Activated naive CD8-positive, alpha-beta T cell treated with anti-CD3 and anti-CD28 coated beads, Interleukin-2, amount 50 U/mL, for 16 hours (primary cell): ENCODE measurements at places on chromosomes 11 and 22.

DNA sequence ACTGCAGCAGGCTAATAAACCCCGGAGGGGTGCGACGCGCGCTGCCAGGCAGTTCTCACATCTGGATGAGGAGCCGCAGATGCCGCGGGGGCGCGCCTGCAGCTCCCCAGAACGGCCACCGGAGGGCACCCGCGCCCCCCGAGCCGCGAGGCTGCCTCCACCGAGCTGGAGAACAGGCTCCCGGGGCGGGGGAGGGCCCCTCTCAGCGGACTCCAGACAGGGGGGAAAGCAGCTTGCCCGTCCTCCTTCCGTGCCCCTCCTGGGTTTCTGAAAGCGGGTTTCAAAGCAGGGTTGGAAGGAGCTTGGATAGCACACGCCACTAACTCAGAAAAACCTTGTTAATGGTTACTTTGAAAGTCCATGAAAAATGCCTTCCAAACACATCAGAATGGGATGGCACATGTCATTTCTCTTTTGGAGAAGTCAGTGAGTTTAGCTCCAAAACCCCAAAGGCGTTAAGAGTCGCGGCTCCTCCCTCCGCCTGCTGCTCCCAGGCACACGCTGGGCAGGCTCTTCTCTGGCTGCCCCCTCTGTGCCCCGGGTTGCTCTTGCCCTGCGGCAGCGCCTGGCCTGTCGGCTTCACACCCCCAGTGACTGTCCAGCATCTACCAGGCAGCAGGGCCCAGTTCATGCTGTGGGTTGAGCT is 317.8 kb downstream of the NTM start:
- no peak for DNase-seq

- DNase-seq: no peak
Observed at GRCh38 chr11:72836111-72836510, 21.9 kb downstream of the ATG16L2 start.

- DNase-seq: no peak
Observed at GRCh38 chr22:50403701-50404101, 60.6 kb downstream of the PPP6R2 start.

DNA sequence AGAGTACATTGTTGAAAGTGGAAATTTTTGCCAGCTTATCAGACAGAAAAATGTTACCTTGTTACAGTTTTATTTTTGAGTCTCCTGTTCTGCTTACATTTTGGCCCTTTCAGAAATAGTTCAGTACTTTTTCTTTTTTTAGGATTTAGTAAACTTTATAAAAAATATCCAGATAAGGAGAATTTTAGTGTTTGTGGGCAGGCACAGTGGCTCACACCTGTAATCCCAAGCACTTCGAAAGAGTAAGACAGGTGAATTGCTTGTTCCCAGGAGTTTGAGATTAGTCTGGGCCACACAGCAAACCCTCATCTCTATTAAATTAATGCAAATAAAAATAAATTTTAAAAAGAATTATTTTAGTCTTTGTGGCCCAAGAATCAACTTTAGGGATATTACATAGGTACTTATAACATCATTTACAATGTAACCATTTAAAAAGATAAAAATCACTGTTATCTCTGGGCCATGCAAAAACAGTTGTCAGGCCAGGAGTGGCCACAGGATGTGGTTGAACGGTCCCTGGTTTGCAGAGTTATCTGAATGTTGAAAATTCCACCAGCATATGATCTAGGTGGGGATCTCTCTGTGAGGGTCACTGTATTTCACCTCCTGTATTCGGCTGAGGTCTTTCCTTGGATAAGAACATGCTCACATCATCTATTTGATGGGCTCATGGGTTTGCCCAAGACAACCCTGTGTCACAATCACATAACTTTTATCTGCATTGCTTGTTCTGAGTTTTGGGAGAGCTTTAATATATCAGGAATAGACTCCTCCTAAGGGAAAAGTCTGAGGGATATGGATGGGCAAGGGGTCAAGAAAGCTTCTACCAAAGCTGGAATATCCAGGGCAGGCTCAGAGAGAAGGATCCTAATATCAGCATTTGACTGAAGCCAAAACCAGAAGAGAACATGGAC is 91.5 kb downstream of the GGTLC2 start:
- no peak for DNase-seq

- DNase-seq: no peak
Observed at GRCh38 chr22:23179381-23180299, 669 bp upstream of the BCR start.

DNA sequence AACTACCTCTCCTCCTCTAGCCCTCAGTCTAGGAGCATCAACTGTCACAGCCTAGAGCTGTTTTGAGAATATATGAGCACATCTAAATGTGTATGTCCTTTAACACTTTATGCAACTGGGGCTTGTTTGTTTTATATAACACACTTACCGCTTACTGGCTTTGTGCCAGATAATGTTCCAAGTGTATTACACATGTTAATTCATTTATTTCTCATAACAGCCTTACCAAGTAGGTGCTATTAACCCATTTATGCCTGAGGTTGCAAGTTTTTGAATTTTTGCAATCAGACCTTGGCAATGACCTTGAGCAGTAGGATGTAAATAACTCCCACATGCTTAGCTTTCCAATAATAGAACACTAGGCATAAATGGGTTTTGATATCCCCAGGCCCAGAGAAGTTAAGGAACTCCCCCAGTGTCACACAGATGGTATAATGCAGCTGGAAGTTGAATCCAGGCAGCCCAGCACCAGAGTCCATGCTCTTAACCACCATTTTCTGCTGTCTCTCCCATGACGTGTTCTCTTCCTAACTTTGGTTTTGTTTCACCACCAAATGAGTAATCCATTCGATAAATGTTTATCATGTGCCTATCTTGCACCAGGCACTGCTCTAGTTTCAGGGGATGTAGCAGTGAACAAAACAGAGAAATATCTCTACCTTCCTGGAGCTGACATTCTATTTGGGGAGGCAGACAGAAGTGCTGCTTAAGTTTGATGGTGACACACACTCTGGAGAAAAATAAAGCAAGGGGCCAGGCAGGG is 23.1 kb downstream of the PRDM11 start:
- no peak for DNase-seq

DNA sequence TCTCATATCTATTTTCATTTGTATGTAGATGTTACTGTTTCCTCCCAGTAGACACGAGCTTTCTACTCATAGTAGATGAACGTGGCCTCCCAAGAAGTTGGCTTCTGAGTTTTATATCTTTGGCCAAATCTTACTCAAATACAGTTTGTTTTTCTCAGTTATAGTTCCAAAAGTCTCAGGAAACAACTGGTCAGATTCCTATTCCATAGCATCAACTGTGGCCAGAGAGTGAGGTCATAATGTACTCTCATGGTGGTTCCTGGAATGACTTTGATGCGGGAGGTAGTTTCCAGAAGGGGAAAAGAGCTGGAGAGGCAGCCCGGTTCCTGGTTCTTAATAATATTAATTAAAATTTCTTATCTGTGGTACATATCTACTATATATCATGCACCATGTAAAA is 77.3 kb downstream of the SLC17A6 start:
- DNase-seq: no peak

- no peak for DNase-seq
Observed at GRCh38 chr11:16770016-16770415, 31.6 kb downstream of the C11orf58 start.

DNA sequence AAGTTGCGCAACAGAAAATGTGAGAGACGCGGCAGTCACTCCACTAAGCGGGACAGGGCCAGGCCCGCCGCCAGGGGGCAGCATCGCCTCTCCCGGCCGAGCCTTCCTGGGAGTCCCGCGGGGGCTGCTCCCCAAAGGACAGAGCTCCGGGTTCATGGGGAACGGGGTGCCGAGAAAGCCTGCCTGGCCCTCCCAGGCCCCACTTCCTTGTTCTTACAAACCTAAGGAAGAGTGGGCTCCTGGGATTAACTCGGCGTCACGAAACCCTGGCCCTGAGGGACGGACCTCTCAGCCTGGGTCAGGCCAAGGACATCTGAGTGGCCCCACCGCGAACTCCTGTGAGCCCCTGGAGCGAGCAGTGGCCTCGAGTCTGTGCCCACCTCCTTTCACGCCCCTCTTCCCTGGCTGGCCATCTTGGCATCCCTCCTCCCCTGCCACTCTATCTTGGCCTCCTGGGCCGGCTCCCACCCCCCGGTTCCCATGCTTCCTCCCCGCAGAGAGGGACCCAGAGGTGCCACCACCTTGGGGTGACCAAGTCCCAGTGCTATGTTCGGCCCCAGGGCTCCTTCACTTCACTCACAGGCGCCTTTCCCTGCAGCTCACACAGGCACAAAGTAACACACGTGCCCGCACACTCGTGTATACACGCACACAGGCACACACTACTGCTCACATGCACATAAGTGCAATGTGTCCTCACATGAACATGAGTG is 99.9 kb upstream of the FGF3 start:
- DNase-seq: peak; percentile 37

GRCh38 chr11:75454987-75455386 is 22.0 kb upstream of the KLHL35 start:
- no peak for DNase-seq

DNA sequence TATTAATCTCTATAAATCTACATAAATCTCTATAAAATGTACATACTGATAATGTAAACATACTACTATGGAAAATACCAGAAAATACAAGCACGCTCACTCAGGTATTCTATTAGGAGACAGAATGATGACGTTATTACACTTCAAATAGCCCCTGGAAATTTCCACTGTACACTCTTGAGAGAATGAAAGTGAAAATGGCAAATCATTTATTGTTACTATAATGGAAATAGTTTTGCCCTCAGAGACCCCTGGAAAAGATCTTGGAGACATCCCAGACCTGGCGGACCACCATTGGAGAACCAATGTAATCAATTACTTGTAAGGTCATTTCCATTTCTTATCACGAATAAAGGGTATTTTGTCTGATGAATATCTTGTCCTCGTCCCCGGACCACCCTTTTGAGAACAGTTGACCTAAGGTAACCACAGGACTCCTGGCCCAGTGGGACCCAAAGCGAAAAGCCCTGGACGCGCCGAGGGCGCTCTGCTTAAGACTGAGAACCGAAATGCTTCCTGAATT is 509 bp upstream of the PRRG4 start:
- no peak for DNase-seq

GRCh38 chr11:73869332-73869949 is 7.2 kb downstream of the COA4 start:
- no peak for DNase-seq

- no peak for DNase-seq
Observed at GRCh38 chr11:103396237-103396636, 287.0 kb downstream of the DYNC2H1 start.

DNA sequence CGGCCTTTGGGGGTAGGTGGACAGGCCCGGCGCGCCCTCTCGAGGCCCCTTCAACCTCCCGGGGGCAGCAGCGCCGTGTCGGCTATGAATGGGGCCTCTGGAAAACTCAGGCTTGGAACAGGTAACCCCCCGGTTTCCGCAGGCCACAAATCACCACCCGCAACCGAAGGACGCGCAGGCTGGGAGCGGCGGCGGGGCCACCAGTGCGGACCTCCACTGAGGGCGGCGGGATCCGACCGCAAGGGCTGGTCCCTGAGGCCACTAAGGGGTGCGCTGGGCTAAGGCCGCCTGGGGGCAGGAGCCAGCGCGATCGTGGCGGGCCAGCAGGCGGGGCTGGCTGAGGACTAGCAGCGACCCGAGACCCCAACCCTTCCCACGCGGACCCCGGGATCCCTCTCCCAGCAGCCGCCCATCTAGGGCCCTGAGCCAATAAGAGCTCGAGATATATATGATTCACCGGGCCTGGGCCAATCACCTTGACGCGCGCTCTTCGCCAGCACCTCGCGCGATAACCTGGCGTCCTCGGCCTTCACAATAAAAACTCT is 609 bp upstream of the ATF4 start:
- peak; percentile 89 for DNase-seq

GRCh38 chr11:44236296-44236695 is 73.6 kb downstream of the ALX4 start:
- DNase-seq: no peak

DNA sequence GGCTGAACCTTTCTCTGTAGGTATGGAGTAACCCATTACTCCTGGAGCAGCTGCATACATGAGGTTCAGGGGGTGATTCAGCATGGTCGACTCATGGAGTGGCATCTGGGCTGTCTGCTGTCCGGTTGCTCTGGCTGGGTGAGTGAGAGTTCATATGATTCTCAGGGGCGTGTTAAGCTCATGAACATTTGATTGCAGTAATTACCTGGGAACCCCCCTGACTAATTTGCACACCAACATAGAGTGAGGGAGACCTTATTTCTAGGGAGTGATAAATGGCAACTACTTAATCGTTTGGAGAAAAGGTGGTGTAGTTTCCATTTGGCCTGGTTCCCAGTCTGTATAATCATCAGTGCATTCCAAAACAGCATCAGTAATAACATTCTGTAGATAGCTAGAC is 661.9 kb downstream of the ETS1 start:
- no peak for DNase-seq

GRCh38 chr11:19242179-19242932 is 1.6 kb upstream of the E2F8 start:
- DNase-seq: no peak

GRCh38 chr11:24286238-24286637 is 210.6 kb upstream of the LUZP2 start:
- no peak for DNase-seq

DNA sequence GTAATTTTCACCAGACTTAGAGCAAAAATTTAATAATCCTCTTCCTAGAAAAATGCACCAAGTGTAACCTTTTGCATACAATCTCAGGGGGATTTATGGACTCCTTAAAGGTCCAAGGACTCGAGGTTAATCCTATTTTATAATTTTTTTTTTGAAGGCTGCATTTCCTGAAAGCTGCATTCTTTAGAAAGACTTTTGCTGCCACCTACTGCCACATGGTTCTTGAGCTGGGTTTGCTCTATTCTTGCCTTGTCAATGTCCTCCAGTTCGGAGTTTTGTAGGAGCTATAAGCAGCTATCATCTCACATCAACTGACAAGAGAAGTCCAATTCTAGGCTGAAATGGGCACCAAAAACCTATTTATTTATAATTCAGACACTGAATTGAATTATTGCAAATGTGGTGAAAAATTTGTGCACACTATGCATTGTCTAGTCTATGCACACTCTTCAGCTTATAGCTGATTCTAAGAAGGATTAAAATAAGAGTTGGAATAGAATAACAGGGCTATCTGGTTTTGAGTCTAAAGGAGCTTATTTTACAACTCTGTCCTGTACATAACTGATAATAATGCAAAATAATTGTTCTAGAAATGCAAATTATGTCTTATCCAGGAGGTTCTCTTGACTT is 31.3 kb downstream of the TRAF6 start:
- no peak for DNase-seq

DNA sequence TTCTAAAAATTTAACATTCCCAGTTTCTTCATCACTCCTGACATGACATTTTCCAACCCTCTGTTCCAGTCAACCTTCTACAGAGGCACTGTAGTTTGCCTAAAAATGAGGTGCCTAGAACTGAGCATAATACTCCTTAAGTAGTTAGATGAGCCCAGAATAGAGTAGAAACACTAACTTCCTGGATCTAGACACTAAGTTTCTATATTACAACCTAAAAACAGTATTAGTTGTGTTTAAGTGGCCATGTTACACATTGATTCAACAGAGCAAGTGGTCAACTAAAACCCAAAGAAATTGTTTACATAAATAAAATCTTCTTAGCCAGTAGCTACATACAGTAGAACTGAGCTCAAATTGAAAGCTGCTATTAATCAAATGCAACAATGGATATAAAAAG is 1.3 kb downstream of the HPS5 start:
- DNase-seq: no peak
